Keratinocyte (primary cell): ENCODE measurements at places on chromosomes 6 and 20.

DNA sequence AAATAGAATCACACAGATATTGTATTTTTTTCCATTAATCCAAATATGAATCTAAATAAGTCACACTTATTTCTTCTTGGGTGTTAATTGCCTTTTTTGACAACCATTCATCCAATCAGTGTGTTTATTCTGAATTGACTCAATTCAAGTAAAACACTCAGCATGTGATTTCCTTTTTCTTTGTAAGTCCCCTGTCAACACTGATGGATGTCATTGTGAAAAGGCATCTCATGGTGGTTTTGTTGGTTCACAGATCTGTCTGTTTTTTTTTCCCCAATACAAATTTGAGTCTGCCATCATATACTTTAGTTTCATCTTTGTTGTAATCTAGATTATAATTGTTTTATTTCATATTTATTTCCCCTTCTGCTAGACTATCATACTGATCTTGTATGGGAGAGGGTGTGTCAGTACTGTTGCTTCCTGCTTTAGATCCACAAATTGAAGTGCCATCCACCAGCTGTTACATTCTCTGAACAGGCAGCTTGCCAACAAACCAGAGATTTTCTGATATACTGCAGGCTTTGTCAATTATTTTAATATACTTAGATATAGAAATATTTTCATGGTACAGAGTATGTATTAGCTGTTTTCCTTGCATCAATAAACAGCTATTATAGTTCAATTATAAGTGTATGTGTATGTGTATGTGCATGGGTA, 64.2 kb upstream of the FLRT3 start:
- no peak overlapping the region for H3K27ac ChIP-seq
- H3K36me3 ChIP-seq, result no peaks in the 10 kb centered on the region
- no peak overlapping the region for H3K4me3 ChIP-seq
- H3K27me3 ChIP-seq, result no peaks in the 10 kb centered on the region

DNA sequence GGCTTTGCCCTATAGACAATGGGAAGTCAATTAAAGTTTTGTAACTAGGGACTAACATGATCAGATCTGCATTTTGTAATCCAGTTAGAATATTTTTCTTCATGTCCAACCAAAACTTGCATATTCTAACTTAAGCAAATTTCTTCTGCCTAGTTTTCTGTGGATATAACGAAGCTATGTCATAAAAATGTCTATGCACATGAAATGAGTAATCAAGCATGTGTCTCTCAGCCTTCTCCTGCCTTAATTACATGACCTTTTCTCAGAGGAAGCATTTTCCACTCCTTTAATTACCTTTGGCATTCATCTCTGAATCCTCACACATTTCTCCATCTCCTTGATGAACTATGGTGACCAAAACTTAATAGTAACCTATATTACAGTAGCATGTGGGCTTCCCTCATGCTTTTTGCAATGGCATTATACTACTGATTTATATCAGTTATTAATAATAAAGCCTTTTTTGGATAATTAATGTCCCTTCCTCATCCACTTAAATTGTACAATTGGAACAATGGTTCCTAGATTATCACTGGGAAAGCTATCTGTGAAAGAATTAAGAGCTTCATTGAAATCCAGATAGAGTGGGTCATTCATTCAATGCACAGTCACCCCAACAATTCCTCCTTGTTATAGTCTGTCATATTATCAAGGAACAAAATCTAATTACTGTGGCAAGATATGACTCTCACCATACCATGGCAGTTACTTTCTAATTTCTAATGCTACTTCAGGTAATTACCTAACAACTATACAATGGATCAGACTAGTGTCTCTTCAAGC, 19.1 kb upstream of the FBXO9 start:
- peaks cover 2% of the 10 kb centered on the region for H3K36me3 ChIP-seq
- no peaks in the 10 kb centered on the region for H3K27me3 ChIP-seq
- H3K27ac ChIP-seq, result no peak overlapping the region
- no peak for DNase-seq

GRCh38 chr20:51950926-51951325, 148.6 kb upstream of the SALL4 start:
- H3K27me3 ChIP-seq, result no peaks in the 10 kb centered on the region
- DNase-seq, result no peak
- no peak overlapping the region for H3K27ac ChIP-seq
- no peaks in the 10 kb centered on the region for H3K36me3 ChIP-seq
- H3K4me3 ChIP-seq, result no peak overlapping the region
- no peaks in the 10 kb centered on the region for H3K4me1 ChIP-seq

- no peaks in the 10 kb centered on the region for H3K27me3 ChIP-seq
- DNase-seq, result no peak
- no peak overlapping the region for H3K4me3 ChIP-seq
- no peaks in the 10 kb centered on the region for H3K36me3 ChIP-seq
Observed at GRCh38 chr6:51541847-51542246, 545.6 kb downstream of the PKHD1 start.

DNA sequence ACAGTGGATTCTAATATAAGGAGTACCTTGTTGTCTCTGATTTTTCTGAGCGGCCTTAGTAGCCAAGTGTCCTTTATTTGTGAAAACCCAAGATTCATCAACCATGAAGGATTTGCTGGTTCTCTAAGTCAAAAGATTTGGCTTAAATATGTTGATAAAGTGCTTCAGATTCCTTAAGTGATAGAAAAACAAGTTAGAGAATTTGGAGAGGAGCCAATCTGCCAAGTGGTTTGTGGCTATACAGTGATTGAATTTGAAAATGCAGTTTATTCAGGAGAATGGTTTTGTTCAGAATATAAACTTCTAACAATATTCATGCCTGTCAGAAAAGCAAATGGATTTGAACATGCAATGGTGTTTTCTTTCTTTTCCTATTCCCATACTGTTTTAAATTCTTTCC, 54.8 kb downstream of the CAP2 start:
- DNase-seq, result no peak
- no peak overlapping the region for H3K27ac ChIP-seq
- H3K4me3 ChIP-seq, result no peak overlapping the region
- no peaks in the 10 kb centered on the region for H3K36me3 ChIP-seq
- H3K27me3 ChIP-seq, result no peaks in the 10 kb centered on the region

DNA sequence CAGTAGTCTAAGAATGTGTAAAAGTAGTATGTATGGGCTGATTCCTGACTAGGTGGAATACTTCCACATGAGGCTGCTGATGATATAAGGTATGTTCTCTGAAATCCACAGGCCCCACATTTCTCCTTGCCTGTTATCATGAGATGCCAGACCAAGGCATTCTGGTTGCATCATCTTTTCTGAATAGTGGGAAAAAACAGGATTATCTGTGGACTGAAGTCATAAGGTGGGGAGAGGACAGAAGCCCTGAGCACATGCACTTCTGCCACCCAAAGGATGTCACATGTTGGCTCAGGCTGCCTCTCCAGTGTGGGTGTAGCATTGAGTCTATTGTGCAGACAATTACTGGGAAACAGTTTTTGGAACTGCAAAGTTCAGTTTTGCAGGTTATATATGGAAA, 184.5 kb upstream of the RAB32 start:
- DNase-seq, result no peak
- no peak overlapping the region for H3K27ac ChIP-seq
- H3K27me3 ChIP-seq, result no peaks in the 10 kb centered on the region
- no peak overlapping the region for H3K4me3 ChIP-seq
- H3K36me3 ChIP-seq, result no peaks in the 10 kb centered on the region
- H3K4me1 ChIP-seq, result peaks cover 24% of the 10 kb centered on the region

- H3K36me3 ChIP-seq, result peaks cover 40% of the 10 kb centered on the region
- no peak for DNase-seq
- no peak overlapping the region for H3K27ac ChIP-seq
- H3K4me3 ChIP-seq, result no peak overlapping the region
- peaks cover 8% of the 10 kb centered on the region for H3K4me1 ChIP-seq
- no peaks in the 10 kb centered on the region for H3K27me3 ChIP-seq
Observed at GRCh38 chr20:31537116-31537871, 23.1 kb downstream of the HM13 start.

DNA sequence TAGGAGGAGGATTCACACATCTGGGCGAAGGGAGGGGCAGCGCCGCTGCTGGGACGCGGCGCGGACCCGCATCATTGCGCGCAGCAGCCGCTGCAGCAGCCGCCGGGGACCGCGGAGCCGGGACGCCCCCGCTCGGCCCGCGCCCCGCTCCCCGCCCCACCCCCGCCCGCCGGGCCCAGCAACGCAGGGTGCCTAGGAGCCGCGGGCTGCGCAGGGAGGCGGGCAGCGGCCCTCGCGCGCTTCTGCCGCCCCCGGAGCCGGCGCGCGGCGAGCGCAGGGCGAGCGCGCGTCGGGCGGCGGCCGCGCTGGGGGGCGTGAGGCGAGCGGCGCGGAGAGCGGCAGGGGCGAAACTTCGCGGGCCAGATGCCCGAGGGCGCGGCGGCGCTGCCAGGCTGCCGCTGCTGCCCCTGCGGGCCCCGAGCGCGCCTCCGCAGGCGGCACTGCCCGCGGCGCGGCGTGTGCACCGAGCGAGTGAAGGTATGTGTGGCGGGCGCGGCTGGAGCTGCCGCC, at the start of gene NKAIN2:
NKAIN2 (plus strand) TSS at position 362 of the 510 bp plus-strand sequence.
- peaks cover 5% of the 10 kb centered on the region for H3K4me1 ChIP-seq
- H3K4me3 ChIP-seq, result peak within 1 kb of the TSS; percentile 59
- no peaks in the 10 kb centered on the region for H3K36me3 ChIP-seq
- H3K27me3 ChIP-seq, result peaks cover 30% of the 10 kb centered on the region
- no peak within 1 kb of the TSS for H3K27ac ChIP-seq
